GOT3 (cell line): ENCODE measurements at places on chromosomes 5 and 9.

- DNase-seq = no peak
Observed at GRCh38 chr9:78985084-78985738, 586.6 kb upstream of the TLE4 start.

DNA sequence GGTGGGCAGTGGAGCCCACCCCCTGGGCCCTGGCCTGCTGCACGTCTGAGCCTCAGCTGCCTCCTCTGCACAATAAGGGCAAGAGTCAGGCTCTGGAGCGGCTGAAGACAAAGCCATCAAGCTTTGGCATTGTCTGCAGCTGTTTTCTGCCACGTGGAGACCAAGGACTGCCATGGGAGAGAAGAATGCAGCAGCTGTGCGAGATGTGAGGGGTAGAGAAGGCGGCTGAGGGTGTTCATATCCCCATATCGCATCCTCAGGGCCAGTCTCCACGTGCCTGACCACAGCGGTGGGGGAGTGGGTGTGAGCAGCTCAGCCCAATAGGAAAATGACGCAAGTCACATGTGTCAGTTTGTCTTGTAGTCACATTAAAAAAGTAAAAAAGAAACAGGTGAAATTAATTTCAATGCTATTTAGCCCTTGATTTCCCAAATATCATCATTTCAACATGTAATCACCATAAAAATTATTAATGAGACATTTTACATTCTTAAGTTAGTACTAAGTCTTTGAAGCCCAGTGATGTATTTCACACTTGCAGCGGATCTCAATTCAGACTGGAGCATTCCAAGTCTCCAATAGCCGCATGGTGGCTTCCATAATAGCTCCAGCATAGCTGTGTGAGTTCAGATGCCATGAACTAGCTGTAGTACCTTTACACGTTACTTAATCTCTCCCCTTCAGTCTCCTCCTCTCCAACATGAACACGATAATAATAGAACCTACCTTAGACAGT lies 6.6 kb downstream of the C1QTNF2 start:
- DNase-seq = no peak

DNA sequence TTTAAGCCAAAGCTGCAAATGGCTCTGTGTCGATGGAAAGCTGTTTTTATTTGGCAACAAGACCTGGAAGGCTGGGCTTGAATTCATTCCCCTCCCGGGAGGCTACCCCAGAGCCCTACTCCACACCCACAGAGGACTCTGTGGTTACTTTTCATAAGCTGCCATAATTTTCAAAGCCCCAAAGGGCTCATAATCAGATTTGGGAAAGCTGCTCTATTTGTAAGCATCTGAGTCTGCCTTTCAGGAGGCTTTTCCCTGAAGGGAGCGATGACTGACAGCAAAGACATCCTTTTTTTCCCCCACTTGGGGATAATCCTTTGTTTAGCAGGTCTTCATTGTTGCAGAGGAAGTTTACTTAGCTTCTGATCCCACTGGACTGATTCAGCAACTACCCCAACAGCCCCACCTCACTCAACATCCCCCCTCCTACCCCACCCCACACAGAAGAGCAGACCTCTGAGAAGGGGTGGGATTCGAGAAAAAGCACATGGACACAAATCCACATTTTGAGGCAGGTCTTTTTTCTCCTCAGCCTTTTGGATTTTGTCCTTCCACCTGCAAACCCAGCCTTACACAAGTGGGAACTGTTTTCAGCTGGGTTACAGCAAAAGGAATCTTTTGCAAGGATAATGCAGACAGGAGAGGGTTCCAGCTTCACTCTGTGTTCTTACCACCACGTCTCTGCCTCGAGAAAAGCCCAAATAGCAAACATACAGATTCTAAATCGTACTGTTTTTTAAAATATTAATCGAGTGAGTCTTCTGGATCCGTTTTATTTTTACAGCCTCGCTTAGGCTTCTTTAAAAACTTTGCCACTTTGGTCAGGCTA lies 244.4 kb upstream of the TUT7 start:
- no peak for DNase-seq

GRCh38 chr5:21802869-21803490 lies 1050.2 kb downstream of the CDH12 start:
- DNase-seq = no peak

DNA sequence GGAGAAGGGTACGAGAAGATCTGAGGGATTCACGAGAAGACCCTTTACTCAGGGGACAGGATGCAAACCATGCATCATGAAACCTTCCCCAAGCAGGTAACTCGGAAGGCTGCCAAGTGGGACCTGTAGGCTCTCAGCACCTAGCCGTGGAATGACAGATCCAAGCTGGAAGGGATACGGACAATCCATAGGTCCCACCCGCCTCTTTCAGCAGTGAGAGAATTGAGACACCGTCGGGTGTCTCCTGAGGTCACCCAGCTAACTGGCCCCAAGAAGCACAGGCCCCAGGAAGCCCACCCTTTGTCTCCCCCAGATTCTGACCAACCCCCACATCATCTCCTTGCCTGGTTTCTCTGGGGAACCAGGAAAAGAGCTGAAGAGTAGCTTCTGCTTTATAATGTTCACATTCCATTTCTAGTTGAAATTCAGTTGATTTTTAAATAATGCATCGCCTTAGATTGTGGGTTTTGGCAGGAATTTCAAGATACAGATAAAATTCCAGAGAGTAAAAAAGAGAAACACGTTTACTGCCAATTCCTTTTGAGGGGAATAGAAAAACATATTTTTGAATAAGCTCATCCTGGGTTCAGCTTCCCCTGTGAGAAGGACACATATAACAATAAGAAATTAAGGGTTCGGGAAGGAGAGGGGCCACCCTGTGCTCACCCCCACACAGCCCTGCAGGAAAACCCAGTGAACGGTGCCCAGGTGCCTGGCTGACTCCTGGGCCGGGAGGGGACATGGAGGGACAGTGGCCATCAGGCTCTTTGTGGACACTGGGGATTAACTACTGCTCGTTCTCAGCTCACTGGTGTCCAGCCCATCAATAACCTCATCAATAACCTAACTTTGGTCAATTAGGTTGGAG lies 51.1 kb downstream of the NSUN2 start:
- DNase-seq = no peak

GRCh38 chr5:174309131-174309795 lies 263.8 kb downstream of the NSG2 start:
- DNase-seq = no peak

DNA sequence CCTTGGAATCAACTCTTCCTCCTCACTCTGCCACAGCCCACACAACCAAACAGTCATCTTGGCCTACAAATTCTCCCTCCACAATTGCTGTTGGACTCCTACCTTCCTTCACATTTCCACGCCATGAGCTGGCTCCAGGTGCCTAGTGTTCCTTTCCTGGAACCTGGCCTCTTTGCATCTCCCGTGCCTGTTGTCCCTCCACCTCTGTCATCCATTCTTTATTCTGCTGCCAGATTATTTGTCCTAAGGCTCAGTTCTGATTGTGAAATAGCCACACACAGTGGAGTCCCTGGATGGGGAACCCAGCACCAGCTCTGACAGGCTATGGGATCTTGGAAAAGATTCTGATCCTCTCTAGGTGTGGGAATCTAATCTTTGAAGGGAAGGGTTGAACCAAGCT lies 109.1 kb upstream of the ANKH start:
- DNase-seq = no peak

GRCh38 chr5:72507231-72507906 lies at the start of gene ZNF366:
Gene ZNF366 (minus strand): TSS chr5:72507410. CDS start chr5:72461496, 45,914 bp downstream.
- no peak for DNase-seq

GRCh38 chr5:36150676-36151433 lies 832 bp downstream of the LMBRD2 start:
- no peak for DNase-seq

- no peak for DNase-seq
Observed at GRCh38 chr5:35745660-35746059, 111.0 kb upstream of the IL7R start.

- no peak for DNase-seq
Observed at GRCh38 chr9:89497978-89498851, at the start of gene SEMA4D. Gene SEMA4D (minus strand): TSS chr9:89498113. CDS start chr9:89405456, 92,657 bp downstream.

DNA sequence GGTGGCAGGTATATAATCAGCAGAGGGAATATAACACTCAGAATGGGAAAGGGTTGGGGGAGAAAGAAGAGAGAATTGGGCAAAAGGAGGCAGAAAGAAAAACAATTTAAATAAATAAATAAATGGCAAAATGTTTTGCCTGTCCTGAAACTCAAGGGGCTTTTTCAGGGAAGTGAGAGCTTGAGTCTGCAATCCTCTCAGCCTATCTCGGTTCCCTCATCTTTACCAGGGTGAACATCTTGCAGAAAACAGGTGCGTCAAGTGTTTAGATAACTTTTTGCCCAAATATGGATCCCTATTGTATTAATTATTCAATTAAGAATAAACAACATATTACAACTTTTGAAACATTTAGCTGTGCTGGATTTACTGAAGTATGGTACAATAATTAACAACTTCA lies 343.0 kb upstream of the EDIL3 start:
- no peak for DNase-seq

DNA sequence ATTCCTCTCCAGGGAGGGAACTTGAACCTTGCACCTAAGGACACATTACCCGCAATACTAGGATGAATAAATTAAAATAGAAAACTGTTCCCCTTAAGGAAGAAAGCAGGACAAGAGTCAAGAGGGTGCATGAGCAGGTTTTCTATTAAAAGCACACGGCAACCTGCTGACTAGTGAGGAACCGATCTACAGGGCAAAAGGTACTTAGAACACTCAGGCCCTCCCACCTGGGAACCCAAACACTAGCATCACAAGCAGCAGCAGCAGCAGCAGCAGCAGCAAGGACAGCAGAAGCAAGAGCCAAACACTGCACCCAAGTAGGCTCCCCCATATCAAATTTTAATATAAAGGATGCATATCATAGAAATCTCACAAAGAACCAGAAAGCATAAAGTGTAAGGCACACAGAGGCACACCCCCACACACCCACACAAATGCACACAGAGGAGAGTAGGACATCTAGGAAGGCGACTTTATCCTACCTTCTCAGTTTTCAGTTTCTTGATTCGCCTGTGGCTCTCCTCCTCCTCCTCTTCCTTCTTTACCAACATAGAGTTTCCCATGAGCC lies 2.8 kb downstream of the ZNF608 start:
- no peak for DNase-seq

- DNase-seq = no peak
Observed at GRCh38 chr5:85814596-85814995, 803.1 kb upstream of the COX7C start.

- DNase-seq = no peak
Observed at GRCh38 chr5:124303366-124303765, 443.1 kb downstream of the ZNF608 start.

DNA sequence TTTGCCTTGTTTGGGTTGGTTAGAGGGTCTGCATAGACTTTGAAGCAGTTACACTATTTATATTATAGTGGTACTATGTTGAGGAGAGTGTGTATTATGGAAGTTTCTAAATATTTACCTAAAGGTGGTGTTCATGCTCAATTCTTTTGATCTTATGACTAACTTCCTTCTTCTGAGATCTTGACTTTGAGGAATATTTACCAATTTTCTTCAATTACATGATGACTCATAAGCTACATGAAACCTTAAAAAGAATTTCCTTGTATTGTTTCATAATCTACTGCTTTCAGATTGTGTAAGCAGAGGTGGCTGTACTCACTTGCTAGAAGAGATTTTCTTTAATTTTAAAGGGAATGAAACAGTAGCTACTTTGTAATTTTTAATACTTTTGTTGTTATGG lies 276.1 kb downstream of the TAF11L14 start:
- no peak for DNase-seq

DNA sequence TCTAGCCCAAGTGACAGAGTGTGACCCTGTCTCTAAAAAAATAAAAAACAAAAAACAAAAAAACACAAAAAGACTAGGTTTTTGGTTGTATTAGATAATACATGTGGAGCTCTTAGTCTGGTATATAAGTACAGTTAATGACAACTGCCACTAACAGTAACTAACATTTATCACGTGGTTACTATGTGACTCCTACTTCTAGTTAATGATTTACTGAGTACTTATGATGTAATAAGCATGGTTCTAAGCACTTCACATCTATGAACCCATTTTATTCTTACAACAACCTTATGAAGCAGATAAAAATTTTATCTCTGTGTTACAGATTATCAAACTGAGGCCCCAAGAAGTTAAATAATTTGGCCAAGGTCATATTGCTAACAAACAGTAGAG lies 6.1 kb upstream of the TMEFF1 start:
- no peak for DNase-seq

GRCh38 chr9:34985311-34985899 lies 4.1 kb upstream of the DNAJB5 start:
- DNase-seq = no peak

GRCh38 chr5:153742060-153742459 lies 251.6 kb downstream of the GRIA1 start:
- DNase-seq = no peak

DNA sequence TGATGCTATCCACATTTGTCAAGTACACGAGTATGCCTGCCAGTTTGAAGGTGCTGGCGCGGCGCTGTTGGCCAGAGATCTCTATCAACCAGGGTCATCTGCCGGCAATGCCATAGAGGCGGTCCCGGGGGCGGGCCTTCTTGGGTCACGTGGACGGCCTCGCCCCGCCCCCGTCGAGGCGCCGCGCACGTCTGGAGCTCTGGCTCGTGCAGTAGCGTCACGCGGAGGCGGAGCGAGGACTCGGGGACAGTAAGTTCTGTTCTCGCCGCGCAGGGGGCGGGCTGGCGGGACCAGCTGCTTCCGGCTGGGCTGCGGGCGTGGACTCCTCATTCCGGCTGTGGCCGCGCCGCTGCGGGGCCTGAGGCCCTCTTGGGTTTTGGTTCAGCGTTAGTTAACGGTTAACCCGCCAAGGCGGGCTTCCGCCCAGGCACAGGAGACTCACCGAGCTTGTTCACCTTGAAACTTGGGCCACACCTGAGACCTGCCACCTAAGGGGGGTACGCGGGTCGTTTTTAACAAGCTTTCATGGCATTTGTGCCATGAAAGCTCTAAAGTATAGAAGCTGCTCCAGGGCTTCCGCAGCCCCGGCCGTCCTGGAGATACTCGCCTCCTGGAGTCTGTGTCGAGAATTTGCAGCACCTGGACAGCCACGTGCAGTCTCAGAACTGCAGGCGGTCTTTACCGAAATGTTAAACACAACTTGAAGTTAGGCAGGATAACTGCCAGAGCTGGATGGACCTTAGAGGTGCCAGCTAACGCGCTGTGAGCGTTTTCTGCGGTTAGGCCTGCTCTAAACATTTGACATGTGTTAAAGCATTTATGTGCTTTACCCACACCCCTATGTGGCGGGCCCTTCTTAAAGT lies at the start of gene RFESD:
RFESD (plus strand) TSS at position 209 of the 863 bp plus-strand sequence. CDS start 5,495 bp downstream, outside the sequence.
- DNase-seq = peak; percentile 87

DNA sequence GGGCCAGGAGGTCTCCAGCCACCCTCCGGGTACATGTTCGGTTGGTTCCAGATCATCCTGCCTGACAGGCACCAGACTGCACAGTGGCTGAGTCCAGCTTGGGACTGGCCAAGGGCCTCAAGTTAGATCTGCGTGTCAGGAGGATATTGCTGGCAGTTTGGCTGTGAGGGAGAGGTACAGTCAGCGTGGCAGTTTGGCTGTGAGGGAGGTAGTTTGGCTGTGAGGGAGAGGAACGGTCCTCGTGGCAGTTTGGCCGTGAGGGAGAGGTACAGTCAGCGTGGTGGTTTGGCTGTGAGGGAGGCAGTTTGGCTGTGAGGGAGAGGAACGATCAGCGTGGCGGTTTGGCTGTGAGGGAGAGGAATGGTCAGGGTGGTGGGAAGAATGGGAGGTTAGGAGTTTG lies 39.0 kb downstream of the CACNA1B start:
- DNase-seq = no peak
